NCI-H1694 treated with DMSO at 0.1 percent for 48 hours (cell line): ENCODE measurements at places on chromosomes 3 and 15.

DNA sequence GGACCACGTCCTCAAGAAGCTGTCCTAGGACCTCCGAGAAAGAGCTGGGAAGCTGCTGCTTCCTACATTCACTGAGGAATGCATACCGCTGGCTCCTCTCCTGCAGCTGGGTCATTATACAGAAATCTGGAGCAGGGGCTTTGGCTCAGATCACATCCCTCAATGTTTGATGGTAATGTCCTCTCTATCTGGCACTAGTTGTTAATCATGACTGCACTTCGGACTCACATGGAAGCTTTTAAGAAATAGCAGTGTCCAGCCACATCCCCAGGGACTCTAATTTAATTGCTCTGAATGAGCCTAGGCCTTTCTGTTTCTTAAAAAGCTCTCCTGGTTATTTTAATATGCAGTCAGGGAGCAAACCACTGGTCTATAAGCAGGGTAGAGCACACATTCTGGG is 25.7 kb upstream of the MYRIP start:
- DNase-seq: no peak

DNA sequence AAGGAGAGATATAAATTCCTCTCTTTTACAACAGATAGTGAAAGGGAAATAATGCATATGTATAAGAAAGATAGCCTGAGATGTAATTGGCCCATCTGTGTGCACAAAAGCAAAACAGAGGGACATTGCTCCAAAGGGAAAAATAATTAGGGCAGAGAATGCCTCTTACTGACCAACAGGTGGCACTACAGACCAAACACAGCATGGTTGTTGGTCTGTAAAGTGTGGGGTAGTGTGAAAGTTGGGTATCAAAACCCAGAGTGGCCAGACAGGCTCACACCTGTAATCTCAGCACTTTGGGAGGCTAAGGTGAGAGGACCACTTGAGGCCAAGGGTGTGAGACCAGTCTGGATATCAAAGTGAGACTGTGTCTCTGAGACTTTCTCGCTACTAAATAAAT is 4.5 kb upstream of the TLNRD1 start:
- DNase-seq: no peak

DNA sequence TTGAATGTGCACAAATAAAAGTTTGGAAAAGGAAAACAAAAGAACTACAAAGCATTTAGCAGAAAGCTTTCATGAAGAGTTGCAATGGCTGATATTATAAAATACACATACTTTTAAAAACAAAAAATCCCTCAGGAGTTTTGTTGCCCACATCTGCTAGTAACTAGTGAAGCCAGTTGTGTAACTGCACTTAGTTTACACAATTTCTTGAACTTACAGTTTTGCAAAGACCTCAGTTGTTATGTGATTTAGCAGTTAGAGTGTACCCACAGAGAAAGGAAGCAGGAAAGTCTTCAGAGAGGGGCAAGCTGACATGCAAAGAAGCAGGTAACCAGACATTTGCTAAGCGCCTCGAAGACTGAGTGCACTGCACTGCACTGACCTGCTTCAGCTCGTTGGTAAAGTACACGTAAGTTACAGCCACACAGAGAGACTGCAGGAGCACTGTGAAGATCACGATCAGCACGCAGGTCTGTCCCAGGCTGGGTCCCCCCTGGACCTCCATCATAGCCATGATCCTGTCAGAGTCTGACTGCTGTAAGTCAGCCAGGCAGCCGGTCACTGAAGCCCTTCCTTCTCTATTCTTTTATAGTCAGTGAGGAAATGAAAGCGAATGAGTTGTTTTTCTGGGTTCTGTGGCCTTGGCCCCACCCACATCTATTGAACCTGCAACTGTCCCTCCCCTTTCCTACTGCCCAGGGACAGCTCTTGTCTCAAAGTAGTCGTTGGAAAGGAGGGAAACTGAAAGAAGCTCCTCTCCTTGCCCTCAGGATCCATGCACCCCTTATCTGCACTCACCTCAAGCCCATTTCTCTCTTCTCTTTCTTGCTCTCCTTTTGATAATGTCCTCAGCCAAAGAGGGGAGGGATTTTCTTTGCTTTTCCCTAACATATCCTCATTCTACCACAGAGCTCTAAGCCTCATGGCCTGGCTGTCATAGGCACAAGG is at the start of gene TNFSF10:
TSS of gene TNFSF10 (minus strand) at position 560 of the 948 bp plus-strand sequence. CDS start at position 514, 46 bp downstream.
- no peak for DNase-seq

DNA sequence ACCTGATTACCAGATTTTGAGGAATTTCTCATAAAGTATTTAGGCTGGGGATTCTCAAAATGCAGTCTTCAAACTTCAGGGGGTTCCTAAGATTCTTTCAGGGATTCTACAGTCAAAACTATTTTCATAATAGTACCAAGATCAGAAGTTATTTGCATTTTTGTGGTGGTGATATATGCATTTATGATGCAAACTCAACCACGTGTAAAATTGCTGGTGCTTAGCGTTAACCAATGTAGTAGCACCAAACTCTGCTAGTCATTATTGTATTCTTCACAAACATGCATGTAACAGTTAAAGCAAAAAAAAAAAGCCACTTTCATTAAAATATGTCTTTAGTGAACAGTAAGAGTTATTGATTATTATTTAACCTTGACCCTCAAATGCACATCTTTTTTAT is 274.9 kb upstream of the DNAJC19 start:
- DNase-seq: no peak

DNA sequence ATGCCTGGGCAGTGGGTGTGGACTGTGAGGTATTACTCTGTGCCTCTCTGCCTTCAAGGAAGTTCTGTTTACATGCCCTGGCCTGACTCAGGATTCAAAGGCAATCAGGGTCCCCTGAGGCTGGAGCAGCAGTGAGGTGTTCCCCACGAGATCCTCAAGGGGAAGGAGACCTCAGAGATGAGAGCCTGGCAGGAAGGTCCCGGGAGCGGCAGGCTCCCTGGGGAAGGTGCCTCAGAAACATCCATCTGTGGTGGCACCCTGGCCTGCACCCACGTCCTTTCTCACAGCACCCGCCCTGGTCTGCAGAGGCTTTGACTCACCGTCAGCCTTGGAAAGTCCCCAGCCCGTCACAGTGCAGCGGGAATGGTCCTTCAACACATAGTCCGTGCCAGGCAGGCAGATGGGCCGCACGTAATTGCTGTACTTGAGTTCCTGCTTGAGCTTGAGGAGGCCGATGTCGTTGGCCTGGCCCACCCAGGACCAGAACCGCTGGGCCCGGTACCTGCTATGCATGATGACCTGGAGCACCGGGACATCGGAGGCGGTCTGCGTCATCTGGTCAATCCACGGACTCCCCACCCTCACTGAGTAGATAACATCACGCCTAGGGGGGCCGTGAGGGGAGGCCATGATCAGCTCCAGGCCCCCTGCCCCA is 3.6 kb downstream of the PRSS50 start:
- DNase-seq: no peak

DNA sequence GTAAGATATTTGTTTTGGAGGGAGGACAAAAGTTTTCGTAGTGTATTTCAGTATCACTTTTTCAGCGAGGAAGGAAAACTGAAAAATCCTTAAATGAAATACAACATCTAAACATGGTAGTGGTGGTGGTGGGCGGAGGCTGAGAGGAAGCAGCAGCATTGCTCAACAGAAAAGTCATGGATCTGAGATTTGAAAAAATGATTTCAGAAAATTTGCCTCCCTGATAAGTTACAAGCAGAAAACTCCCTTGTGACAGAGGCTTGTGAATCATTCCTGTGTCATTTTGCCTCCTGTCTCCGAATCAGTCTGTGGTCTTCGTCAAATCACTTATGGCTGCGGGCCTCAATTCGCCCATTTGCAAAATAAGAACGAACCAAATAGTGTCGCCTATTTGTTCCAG is 965 bp upstream of the CRBN start:
- no peak for DNase-seq

GRCh38 chr15:35771746-35772442 is 225.9 kb upstream of the DPH6 start:
- DNase-seq: no peak

DNA sequence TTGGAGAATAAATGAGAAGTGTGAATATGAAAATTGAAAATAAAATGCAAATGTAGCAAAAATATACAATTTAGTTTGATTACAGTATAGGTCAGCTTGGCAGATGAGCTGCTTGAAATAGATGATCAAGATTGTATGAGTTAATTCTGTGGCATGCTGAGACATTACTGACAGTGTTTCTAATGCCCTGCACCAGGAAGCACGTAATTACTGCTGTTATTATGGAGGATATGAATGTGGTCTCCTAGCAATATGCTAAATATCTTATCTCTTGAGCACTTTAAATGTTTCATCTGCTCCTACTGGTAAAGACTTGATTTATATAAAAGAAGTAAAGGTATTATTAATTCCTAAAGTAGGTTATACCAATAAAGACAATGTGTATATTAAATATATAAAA is 1015.5 kb downstream of the PLOD2 start:
- DNase-seq: no peak

- no peak for DNase-seq
Measured at GRCh38 chr3:123521179-123521969, 63.5 kb downstream of the HACD2 start.

- DNase-seq: peak; percentile 9
Measured at GRCh38 chr3:112676659-112677234, 35.8 kb upstream of the CCDC80 start.

DNA sequence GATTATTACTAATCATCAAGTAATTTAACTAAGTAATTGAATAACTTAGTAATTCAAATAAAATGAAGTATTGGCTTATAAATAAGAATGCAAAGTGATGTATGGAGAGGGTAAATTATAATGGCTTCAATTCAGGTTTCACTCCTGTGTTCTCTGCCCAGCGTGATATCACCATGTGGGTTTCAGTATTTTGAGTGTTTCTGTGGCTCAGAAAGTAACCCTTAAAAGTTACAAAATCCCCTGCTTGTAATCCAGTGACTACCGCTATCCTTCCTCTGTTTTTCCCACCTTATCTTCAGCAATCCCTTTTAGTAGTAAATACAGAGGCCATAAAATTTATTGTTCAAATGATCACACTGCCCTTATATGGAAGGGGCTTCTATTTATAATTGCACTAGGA is 316.4 kb upstream of the CFAP20DC start:
- DNase-seq: no peak

DNA sequence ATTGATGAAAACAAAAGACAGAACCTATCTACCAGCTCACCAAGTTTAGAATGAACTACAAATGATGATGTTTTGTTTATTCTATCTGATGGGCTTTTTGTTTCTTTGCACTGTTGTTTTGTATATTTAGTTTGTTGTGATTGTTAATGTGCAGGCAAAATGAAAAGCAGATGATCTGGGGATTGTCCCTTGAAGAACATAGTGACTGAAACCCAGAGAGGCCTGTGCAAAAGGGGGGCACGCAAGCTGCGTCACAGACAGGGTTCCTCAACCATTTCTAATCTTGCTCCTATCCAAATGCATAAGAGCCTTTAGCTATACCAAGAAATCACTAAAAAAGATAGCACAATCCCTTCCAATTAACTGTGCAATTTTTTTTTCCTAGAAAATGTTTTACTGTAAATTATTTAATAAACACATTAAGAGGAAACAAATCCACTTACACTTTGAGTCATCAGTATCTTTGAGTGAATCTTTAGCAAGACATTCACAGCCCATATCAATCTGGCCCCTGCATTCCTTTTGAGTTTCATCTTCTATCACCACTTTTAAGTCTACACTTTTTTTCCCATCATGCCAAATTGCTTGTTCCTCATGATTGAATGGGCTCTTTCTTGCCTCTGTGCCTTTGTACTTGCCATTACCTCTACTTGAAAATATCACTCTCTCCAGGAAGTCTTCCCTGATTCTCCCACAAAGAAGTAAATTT is 220.3 kb downstream of the ATP8B4 start:
- no peak for DNase-seq

GRCh38 chr3:52763466-52763865 is 7.3 kb downstream of the NEK4 start:
- no peak for DNase-seq

GRCh38 chr3:15635121-15635661 is 33.6 kb downstream of the BTD start:
- DNase-seq: no peak

DNA sequence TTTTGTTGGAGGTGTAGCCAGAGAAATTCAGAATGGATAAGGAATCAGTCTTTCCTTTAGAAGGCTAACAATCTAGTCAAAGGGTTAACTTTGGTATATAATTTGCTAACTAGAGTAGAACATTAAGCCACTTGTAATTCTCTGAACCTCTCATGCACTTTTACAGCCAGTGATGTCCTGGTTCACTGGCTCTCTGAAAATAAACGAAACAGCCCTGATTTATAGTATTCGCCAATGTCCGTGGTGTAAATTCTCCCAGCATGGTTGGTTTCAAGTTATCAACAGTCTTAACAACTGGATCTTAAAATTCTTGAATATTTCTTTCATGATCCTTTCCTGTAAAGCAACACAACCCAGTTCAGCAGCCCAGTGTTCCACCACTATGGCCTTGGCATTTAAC is 500.4 kb upstream of the CDIN1 start:
- DNase-seq: no peak

DNA sequence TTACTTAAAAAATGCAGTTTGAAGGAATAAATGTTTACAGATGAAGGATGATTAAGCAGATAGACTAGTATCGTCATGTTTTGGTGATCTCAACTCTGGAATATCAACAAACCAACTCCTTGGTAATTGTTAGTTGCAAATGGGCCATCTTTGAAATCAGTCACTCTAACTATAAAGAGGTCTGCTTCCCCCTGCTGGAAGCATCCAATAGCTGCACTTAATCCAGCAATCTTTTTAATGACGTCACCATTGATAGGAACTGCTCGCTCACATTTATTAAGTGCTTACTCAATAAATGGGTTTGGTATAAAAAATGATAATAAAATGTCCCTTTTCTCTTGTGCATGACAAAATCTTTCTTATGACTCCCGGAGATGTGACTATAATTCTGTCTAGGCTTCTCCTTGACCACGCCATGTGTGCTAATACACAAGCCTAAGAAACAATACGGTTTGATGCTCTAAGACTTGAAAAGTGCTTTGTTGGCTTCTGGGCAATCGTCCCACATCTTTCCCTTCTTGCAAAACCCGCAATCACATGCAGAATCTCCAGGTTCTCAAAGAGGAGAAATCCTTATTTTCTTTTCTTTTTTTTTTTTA is 227.6 kb upstream of the POU1F1 start:
- peak; percentile 17 for DNase-seq

- DNase-seq: no peak
Measured at GRCh38 chr15:42503825-42504224, 8.4 kb downstream of the SNAP23 start.
